Activated naive CD8-positive, alpha-beta T cell treated with anti-CD3 and anti-CD28 coated beads for 36 hours (primary cell): ENCODE measurements at places on chromosomes 5 and 9. TPM values are rescaled to one million over a fixed set of nuclear protein-coding genes. Genes with fewer than 3 reads are reported as not detected.
A peak's percentile ranks its signal among the peaks of the same experiment; 100 is the strongest.

GRCh38 chr9:86471171-86471815 is 117.1 kb upstream of the TUT7 start:
- no peak for DNase-seq
- H3K27ac ChIP-seq: no peak overlapping the region
- H3K4me3 ChIP-seq: no peak overlapping the region
- peaks cover 18% of the 10 kb centered on the region for H3K27me3 ChIP-seq
- no peaks in the 10 kb centered on the region for H3K4me1 ChIP-seq
- H3K36me3 ChIP-seq: no peaks in the 10 kb centered on the region

DNA sequence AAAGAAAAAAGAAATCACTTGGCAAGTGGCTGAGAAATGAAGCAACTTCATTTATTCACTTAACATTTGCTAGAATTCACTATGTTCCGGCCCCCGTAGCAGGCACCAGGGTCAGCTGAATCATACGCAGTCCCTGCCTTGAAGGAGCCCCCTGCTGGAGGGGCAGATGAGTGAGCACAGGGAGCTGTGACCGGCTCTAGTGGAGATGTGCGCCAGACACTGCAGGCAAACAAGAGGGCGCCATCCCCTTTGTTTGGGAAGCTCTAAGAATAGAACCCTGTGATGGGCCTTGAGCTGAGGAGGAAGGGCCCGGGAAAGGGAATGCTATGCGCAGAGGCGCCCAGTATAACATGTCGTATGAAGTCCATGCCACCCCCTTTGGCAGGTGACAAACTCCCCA is 20.2 kb upstream of the RPL26L1 start:
- H3K4me1 ChIP-seq: no peaks in the 10 kb centered on the region
- H3K4me3 ChIP-seq: no peak overlapping the region
- H3K27me3 ChIP-seq: no peaks in the 10 kb centered on the region

DNA sequence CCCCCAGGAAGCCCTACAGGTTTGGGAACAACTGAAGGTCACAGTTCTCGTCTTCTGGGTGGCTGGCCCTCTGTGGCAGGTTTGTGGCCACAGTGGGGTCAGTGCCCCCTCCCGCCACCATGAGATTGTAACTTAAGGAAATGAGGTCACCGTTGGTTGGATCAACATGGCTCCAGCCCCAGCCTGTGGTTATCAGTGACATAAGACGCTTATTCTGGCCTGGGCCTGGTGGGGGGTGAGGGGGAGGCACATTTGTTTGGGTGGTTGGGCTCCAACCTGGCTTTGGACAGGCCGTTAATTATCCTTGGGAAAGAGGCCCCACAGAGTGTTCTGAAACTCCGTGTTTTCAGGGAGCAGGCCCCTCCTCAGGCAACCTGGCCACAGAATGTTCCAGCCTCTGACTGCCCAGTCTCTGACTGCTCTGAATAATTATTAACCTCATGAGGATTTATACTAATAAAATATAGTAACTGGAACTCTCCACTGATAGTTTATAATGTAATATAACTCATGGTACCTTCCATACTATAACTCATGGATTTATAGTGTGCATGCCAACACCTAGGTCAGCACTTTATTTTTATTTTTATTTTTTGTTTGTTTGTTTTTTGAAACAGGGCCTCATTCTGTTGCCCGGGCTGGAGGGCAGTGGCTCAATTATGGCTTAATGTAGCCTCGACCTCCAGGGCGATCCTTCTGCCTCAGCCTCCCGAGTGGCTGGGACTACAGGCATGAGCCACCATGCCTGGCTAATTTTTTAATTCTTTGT is 58.0 kb upstream of the RPL26L1 start:
- no peak for DNase-seq
- no peak overlapping the region for H3K27ac ChIP-seq
- H3K27me3 ChIP-seq: no peaks in the 10 kb centered on the region
- peaks cover 4% of the 10 kb centered on the region for H3K36me3 ChIP-seq
- peaks cover 6% of the 10 kb centered on the region for H3K4me1 ChIP-seq

Gene C9orf50
- not detected for total RNA-seq

- DNase-seq: no peak
- H3K27ac ChIP-seq: no peak overlapping the region
- H3K4me3 ChIP-seq: no peak overlapping the region
- H3K36me3 ChIP-seq: no peaks in the 10 kb centered on the region
- H3K27me3 ChIP-seq: no peaks in the 10 kb centered on the region
Measured at GRCh38 chr9:123096987-123097386, 63.5 kb downstream of the GPR21 start.

DNA sequence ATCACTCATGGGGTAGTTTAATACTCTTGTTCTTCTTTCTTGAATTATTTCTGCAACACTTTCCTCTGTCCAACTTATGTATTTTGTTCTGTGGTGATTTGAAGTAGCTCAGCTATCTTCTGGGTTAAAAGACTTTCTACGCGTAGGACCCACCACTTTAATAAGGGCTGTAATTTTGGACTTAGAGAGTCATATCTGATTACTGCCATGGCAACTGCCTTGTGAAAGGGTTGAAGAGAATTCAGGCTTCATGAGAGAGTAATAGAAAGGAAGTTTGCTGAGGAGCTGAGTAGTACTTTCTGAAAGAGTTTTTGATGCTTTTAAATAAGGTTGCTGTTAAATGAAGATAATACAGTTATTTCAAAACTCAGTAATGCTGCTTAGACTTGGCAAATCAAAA is 89.5 kb downstream of the TLE4 start:
- no peak for DNase-seq
- H3K4me3 ChIP-seq: no peak overlapping the region
- H3K27ac ChIP-seq: no peak overlapping the region
- peaks cover 26% of the 10 kb centered on the region for H3K36me3 ChIP-seq

DNA sequence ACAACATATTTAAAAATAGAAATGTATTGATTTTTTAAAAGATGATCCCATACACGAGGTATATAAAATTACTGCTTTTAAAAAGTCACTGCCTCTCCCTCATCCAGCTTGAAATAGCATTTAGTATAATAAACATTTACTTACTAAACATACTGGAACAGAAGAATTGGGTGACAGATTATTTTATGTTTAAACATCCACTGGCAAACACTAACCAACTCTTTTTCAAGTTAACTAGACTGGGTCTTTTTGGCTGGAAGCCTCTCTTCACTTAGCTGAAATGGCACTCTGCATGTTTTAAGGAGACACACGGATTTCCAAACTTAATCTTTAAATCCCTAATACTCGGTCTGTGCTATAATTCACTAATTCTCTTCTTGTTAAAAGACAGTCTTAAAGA is 19.0 kb downstream of the CTXN3 start:
- no peak overlapping the region for H3K4me3 ChIP-seq
- no peaks in the 10 kb centered on the region for H3K4me1 ChIP-seq
- DNase-seq: no peak

Gene DAPK1
- 1.9 TPM for total RNA-seq

DNA sequence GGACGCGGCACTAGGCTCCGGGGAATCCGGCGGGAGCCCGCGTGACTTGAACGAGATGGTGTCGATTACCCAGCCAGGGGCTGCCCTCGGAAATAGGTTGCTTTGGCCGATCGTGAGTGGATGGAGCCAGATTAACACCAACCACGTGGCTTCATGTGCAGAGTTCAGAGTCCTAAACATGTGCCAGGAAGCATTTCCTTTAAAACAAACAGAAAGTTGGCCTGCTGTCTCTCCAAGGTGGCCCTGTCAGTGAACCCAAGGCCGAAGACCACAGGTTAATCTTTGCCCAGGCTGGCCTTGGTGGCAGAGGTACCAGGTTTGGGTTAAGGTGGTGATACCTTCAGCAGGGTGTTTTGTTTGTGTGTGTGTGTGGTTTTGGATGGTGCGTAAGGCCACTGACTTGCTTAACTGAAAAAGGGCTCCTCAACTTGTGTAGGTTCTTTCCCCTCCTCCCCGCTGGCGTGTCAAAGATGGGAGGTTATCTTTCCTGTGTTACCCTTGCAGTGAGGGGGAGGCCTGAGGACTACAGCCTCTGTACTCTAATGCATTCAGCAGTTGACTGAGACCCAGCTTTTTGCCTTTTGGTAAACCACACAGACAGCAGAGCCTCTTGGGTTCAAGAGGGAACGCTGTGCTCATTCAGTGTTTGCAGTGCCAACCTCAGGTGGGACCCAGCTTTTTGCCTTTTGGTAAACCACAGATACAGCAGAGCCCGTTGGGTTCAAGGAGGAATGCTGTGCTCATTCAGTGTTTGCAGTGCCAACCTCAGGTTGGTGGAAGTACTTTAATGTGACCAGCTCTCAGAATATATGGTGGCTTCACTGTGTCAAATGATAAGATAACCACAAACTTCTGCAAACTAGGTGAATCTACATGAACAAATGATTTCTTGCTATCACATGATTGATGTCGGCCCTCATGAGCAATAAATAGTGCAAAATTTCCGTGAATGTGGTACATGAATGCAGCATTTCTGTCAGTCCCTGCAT is 1.4 kb downstream of the IQGAP2 start:
- DNase-seq: peak; percentile 68
- peaks cover 49% of the 10 kb centered on the region for H3K4me1 ChIP-seq

DNA sequence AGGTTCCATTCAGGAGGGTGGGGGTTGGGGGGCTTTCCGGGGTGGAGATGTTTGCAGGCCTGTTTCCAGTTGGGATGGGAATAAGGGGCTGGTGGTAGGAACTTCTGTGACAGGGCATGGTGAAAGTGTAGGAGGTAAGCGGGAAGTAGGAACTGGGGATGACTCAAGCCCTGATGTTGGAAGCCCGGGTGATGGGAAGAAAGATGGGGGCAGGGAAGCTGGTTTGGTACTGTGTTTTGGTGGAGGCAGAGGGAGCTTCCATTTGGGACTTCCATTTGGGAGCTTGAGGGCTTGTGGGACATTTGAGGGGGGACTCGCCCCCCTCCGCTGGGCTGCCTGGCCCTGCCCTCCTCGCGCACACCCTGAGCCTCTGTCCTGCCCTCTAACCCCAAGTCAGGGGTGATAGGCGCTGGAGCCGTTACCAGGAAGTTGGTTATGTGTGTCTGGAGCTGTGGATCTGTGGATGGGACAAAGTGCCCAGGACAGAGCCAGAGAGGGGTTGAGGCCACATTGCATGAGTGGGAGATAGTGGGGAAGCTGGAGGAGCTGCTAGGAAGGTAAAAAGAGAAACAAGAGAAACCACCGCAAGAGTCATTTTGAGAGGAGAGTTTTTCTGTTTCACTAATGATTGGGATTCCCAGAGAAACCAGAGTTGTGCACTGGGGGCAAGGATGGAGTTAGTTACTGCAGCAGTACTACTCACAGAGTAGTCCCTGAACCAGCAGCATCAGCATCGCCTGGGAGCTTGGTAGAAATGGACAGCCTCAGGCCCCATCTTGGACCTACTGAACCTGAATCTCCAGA is 6.6 kb downstream of the RGS14 start:
- peak overlapping the region; percentile 71 for H3K27ac ChIP-seq
- H3K4me3 ChIP-seq: peak overlapping the region; percentile 67
- peaks cover 19% of the 10 kb centered on the region for H3K36me3 ChIP-seq
- peaks cover 71% of the 10 kb centered on the region for H3K4me1 ChIP-seq

DNA sequence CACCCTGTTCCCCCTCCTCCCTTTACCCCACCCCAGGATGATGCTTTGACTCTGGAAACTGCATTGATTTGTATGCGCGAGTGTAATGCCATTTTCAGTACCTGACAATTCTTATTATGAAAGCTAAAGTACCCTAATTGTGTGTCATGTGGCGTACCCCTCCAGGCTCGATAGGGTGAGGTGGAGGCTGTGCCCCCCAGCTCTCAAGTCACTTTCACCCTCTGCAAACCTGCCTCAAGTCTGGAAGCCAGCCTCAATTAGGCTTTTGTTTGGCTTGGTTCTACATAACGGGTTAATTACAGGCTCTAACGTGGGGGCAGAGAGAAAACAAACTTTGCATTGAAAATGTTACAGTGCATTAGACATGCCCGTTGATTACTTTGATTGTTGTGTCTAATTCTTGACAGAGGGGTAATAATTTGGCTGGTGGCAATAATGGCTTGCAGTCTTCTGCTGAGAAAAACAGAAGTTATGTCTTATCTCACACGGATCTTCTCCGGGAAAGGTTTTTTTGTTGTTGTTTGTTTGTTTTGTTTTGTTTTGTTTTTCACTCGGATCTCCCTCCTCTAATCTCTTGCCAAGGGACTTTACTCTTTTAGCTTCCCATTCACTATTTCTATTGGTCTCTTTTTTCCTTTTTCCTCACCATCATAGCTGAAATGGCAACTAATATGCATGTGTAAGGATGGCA is 12.6 kb downstream of the ISL1 start:
- no peak for DNase-seq
- no peak overlapping the region for H3K4me3 ChIP-seq
- H3K4me1 ChIP-seq: no peaks in the 10 kb centered on the region
- peaks cover 70% of the 10 kb centered on the region for H3K27me3 ChIP-seq
- no peak overlapping the region for H3K27ac ChIP-seq

GRCh38 chr5:180140571-180140970 is 68.4 kb downstream of the RASGEF1C start:
- peaks cover 6% of the 10 kb centered on the region for H3K27me3 ChIP-seq
- no peak overlapping the region for H3K27ac ChIP-seq
- DNase-seq: no peak
- H3K4me1 ChIP-seq: peaks cover 2% of the 10 kb centered on the region
- H3K4me3 ChIP-seq: no peak overlapping the region
- H3K36me3 ChIP-seq: no peaks in the 10 kb centered on the region

Gene ANKDD1B
- not detected for total RNA-seq

DNA sequence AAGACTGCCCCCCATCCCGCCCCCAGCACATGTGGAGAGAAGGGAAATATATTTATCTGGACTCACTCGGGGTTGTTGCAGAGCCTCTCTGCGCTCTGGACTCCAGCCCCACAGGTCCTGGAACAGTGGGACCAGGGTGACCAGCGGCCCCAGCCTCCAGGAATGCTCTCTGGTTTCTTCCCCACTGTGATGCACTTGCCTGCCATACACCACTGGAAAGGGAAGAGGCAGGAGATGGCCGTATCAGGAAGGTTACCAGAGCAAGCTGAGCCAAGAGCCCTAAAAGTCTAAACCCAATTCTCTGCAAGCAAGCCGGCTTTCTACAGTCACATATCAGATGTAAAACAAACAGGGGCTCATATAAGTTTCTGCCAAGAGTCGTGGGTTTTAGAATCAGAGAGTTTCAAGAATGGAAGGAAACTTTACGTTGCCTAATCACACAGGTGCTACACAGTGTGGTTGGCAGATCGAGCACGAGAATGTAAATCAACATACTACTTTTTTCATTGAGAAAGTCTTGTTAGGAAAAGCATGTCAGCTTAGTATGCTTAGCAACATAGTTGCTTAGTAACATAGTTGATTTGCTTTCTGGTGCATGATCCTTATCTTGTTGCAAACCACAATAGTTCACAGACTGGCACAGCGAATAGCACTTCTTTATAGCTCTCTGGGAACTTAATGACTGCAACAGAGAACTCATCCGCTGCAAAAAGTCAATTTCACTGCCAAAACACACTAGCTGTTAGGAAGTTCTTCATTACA is 201.2 kb downstream of the TARS1 start:
- no peak overlapping the region for H3K4me3 ChIP-seq
- peaks cover 5% of the 10 kb centered on the region for H3K27me3 ChIP-seq
- DNase-seq: no peak
- no peaks in the 10 kb centered on the region for H3K36me3 ChIP-seq
- H3K27ac ChIP-seq: no peak overlapping the region

GRCh38 chr5:175056831-175057230 is 332.4 kb downstream of the MSX2 start:
- peaks cover 22% of the 10 kb centered on the region for H3K27me3 ChIP-seq
- no peaks in the 10 kb centered on the region for H3K36me3 ChIP-seq
- no peak overlapping the region for H3K4me3 ChIP-seq
- DNase-seq: no peak
- no peak overlapping the region for H3K27ac ChIP-seq

Gene CLIC3
- total RNA-seq: not detected
